BJ (cell line): ENCODE measurements at places on chromosomes 12 and 14.

GRCh38 chr12:83322809-83323208 lies 636.1 kb downstream of the TMTC2 start:
- no peak for DNase-seq

DNA sequence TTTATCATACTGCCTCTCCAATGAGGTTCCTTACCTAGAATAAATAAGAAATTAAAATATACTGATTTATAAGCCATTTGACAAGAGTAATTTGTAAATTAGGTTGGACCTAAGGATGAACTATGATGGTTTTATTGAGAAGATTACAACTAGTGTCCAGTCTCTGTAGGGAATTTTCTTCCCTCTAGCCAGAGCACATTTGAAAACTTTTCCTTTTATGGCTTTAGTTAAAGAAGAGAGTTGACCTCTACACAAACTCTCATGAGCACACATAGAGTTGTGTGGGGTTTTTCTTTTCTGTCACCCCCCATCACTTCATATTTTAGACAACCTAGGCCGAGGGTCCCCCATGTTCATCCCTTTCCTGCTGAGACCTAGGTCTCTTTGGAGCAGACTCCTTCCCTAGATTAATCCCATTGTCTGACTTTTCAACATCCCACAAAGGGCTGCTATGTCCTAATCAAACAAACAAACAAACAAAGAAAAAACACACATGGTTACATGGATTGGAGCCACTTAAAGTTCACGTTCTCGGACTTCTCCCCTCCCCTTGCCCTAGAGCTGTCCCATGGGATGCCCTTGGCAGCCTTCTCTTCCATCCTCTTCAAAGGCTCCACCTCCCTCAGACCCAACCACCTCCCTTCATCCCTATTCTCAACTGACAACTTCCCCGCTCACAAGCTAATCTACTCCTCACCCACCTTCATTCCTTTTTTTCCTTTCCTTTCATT lies 40.7 kb downstream of the GPR135 start:
- DNase-seq: no peak

GRCh38 chr14:76538648-76539008 lies 162.7 kb downstream of the ESRRB start:
- no peak for DNase-seq

DNA sequence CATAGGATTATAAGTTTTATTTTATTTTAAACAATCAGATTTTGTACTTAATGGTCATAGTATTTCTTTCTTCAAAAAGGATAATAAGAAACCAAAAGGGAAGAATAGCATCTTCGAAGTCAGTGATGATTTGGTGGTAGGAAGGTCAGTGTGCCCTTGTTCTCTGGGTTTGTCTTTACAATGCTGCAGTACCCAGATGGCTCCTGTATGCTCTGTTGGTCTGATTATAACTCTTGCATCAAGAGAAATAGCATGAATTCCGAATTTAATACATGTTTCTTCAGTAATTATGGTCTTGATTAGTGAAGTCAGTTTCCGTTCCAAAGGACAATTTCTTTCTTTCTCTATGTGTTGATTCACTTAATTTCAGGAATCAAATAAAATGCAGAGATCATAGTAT lies 180.2 kb downstream of the TMTC2 start:
- no peak for DNase-seq

DNA sequence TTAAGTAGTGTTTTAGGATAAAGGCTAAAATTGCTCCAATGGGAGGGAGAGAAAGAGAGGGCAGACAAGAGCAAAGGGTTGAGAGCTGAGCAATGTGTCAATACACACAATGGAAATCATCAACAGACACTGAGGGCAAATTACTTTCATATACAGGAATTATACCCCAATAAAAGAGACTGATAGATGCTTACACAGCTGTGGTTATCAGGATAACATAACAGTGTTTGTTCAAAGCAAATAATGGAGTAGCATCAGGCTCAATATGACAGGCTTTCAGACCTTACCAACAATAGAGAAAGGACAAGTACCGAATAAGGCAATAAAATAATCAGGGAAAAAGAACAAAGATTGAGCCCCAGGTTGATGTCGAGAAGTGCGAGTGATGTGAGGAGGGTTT lies 53.4 kb upstream of the DIO2 start:
- DNase-seq: no peak

GRCh38 chr12:129807136-129807535 lies 96.7 kb downstream of the TMEM132D start:
- no peak for DNase-seq

GRCh38 chr14:32078023-32078857 lies 1.1 kb downstream of the ARHGAP5 start:
- no peak for DNase-seq

- no peak for DNase-seq
These were observed 17.4 kb downstream of the GALNT4 start for GRCh38 chr12:89507015-89507824.

GRCh38 chr14:76168531-76168930 lies 16.8 kb downstream of the GPATCH2L start:
- DNase-seq: no peak

- no peak for DNase-seq
These were observed 35.7 kb downstream of the ADGRD1 start for GRCh38 chr12:130989391-130989790.
